ENCODE measurements at places on chromosomes 4 and X.

- DNase-seq = no peak
Observed at GRCh38 chrX:42955349-42955748, 177.4 kb upstream of the PPP1R2C start.

- no peak for DNase-seq
Observed at GRCh38 chrX:56802428-56802827, 73.4 kb downstream of the NBDY start.

- no peak for DNase-seq
Observed at GRCh38 chr4:137597752-137598430, 65.6 kb upstream of the PCDH18 start.

- no peak for DNase-seq
Observed at GRCh38 chr4:81607950-81608349, 136.2 kb upstream of the RASGEF1B start.

DNA sequence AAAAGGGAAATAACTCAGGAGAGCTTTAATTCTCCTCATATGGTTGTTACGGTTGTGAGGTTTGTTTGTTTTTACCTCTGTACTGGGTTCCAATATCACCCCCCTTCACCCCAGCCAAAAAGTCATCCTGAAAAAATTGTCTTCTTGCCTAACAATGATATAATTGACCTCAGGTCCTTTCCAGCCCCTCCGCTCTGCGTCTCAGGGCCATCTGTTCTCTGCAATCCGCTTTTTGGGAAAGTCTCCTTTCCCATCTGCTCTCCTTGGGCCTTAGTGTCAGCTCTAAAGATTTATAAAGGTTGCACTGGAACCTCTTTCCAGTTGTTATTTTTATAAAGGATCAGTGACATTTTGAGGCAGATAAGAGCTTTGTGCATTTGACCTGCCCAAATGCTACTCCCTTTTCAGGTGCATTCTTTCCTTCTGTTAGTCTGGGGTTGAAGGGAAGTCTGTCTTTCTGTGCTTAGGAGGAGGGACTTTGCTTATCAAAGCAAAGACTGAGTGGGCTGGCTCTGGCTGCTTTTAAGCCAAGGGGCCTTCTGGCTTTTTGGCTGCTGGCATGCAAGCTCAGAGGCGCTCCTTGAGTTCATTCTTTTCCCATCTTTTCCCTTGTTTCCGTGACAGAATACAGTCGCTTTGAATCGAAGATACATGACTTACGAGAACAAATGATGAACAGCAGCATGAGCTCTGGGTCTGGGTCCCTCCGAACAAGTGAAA, 34.1 kb downstream of the DLG3 start:
- no peak for DNase-seq

- no peak for DNase-seq
Observed at GRCh38 chr4:71765350-71765749, 18.5 kb downstream of the GC start.

DNA sequence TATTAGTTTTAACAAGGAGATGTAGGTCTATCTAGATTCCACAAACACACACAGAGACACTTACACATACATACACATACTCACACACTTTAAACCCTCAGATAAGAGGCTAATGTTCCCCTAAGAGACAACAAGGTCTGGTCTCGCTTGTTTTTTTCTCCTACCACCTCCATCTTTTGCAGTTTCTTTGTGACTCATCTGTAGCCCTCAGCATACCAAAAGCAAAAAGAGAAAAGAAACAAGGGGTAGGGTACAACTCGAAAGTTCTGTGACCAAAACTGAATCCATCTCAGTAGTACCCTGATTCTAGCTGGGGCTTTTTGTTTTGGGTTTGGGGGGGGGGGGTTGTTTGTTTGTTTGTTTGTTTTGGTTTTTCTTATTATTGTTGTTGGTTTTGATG, 12.2 kb upstream of the EXOSC9 start:
- DNase-seq = no peak

GRCh38 chrX:13283512-13283911, 36.3 kb downstream of the ATXN3L start:
- peak; percentile 11 for DNase-seq

DNA sequence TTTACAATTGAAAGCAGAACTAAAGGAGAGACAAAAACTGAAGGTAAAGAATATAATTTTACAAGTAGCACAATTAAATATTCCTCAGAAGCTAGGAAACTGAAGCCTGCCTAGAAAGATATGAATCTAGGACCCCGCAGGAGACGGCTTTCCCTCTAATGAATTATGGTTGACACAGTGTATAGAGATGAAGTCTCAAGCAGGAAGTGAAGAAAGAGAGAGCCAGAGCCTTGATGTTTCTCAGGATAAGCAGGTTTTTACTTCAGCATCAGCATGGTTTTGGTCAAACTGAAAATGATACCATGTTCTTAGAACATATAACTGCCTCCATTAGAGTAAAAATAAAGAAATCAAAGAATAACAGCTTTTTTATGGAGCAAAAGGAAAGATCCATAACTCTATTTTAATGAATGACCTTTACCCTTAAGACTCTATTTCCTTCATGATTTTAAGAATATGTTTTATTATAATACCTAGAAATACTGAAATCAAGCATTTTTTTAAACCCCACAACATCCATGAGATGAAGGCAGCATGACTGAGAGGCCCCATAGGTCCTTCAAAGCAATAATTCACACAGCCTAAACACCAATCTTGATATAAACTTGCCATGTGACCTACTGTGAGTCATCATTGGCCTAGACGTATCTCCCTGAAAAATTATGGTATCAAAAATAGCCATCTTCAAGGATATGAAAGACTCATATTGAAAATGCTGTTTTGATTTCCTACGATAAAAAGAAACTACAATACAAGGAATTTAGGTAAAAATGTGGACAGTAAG, 193.4 kb downstream of the PRDM5 start:
- DNase-seq = no peak

- DNase-seq = no peak
Observed at GRCh38 chr4:184102488-184102887, 115.2 kb downstream of the ENPP6 start.
